ENCODE measurements at places on chromosomes 1 and 21. TPM values are rescaled to one million over a fixed set of nuclear protein-coding genes. Genes with fewer than 3 reads are reported as not detected.

CNIH3 gene
- total RNA-seq = 9.4 TPM

PDIK1L gene
- total RNA-seq = 14.9 TPM

CHIA gene
- 5.3 TPM for total RNA-seq

RABGAP1L gene
- total RNA-seq = 40.9 TPM

ITLN1 gene
- 2.2 TPM for total RNA-seq

ABCA4 gene
- 0.48 TPM for total RNA-seq

NCAM2 gene
- 11.1 TPM for total RNA-seq

CYP4A11 gene
- total RNA-seq = 2.2 TPM

CACNA1S gene
- 0.96 TPM for total RNA-seq

BTG3 gene
- 24.1 TPM for total RNA-seq

POU3F1 gene
- not detected for total RNA-seq

GBP2 gene
- total RNA-seq = 106 TPM

HRNR gene
- 2.2 TPM for total RNA-seq

VAV3 gene
- total RNA-seq = 1.9 TPM

FOXD3 gene
- total RNA-seq = not detected

SDF4 gene
- 54.2 TPM for total RNA-seq

FCRL1 gene
- 0.72 TPM for total RNA-seq

C1orf116 gene
- total RNA-seq = 2.2 TPM

DNASE2B gene
- not detected for total RNA-seq

FOXO6 gene
- total RNA-seq = 0.24 TPM

BROX gene
- 23.8 TPM for total RNA-seq

PPIAL4G gene
- total RNA-seq = 10.4 TPM

DCST1 gene
- total RNA-seq = not detected

PLA2G2F gene
- total RNA-seq = 1.2 TPM

MRPS6 gene
- total RNA-seq = 59.5 TPM

C8B gene
- total RNA-seq = not detected

CHI3L2 gene
- 0.72 TPM for total RNA-seq

WNT3A gene
- not detected for total RNA-seq

GFI1 gene
- 3.6 TPM for total RNA-seq

LEFTY2 gene
- 144 TPM for total RNA-seq

HAO2 gene
- total RNA-seq = not detected

TTC39A gene
- total RNA-seq = 4.6 TPM

FCAMR gene
- total RNA-seq = 2.2 TPM

FCGR3A gene
- 26.2 TPM for total RNA-seq

FNDC5 gene
- 11.3 TPM for total RNA-seq

HDGF gene
- 69.8 TPM for total RNA-seq

C1orf185 gene
- total RNA-seq = 1.9 TPM
